Left lung (tissue), 14 donors: ENCODE measurements at places on chromosomes 12 and 14.

DNA sequence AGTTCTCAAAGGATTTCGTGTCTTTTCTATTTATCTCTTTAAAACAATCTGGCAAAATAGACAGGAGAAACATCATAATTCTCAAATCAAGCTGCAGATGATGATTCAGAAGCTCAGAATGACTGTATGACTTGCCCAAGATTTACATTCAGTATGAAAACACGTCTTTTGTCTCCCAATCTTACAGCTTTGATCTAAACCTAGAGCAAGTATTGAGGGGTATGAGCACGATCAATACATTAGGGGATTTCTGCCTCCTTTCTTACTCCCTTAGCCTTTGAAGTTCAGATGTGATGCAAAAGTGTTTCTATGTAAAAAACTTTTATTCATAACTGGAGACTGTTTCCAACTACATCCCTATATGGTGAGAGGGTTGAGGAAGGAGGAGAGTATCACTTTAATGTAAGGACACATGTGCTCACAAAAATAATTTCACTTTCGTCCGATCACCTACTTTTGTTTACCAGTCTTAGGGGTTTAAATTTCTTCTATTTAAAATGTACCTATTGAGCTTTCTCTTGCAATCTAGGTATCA lies 454.8 kb downstream of the TMTC2 start:
- no peaks in the 10 kb centered on the region for H3K27me3 ChIP-seq
- H3K27ac ChIP-seq, result no peak overlapping the region
- H3K36me3 ChIP-seq, result no peaks in the 10 kb centered on the region
- H3K4me3 ChIP-seq, result no peak overlapping the region
- DNase-seq, result no peak
- no peaks in the 10 kb centered on the region for H3K4me1 ChIP-seq

DNA sequence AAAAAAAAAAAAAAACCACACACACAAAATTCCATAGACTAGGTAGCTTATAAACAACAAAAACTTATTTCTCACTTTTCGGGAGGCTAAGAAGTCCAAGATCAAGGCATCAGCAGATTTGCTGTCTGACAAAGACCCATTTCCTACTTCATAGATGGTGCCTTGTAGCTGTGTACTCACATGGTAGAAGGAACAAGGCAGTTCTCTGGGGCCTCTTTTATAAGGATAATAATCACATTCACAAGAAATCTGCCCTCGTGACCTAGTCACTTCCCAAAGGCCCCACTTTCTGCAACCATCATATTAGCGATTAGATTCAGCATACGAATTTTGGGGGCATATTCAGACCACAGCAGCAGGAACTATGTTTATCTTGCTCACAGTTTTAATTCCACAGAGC lies 54.9 kb downstream of the STXBP6 start:
- no peaks in the 10 kb centered on the region for H3K36me3 ChIP-seq
- no peak overlapping the region for H3K27ac ChIP-seq
- no peak for DNase-seq
- no peaks in the 10 kb centered on the region for H3K27me3 ChIP-seq
- no peaks in the 10 kb centered on the region for H3K4me1 ChIP-seq

DNA sequence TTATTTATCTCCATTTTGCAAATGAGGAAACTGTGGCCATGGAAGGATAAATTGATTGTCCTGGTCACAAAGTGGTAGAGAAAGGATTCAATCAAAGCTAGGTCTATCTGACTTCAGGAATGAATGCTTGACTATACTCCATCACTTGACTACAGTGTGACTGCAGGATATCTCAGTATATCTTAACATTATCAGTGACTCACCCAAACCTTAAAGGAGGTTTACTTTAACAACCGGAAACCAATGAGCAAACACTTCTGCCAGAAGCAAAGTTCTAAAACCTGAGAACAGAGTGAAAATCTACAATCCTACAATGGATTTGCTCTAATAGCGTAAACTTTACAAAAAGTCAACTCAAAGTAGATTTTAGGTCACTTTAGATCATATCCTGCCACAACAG lies 277.0 kb downstream of the CEP128 start:
- H3K4me3 ChIP-seq, result no peak overlapping the region
- H3K27me3 ChIP-seq, result no peaks in the 10 kb centered on the region
- no peaks in the 10 kb centered on the region for H3K4me1 ChIP-seq
- no peak for DNase-seq
- no peaks in the 10 kb centered on the region for H3K36me3 ChIP-seq
- H3K27ac ChIP-seq, result no peak overlapping the region

- peak overlapping the region; percentile 47 for H3K27ac ChIP-seq
- H3K4me3 ChIP-seq, result no peak overlapping the region
- no peak for DNase-seq
- H3K27me3 ChIP-seq, result no peaks in the 10 kb centered on the region
- no peaks in the 10 kb centered on the region for H3K36me3 ChIP-seq
- H3K4me1 ChIP-seq, result peaks cover 6% of the 10 kb centered on the region
These were observed 93.1 kb downstream of the RMST start for GRCh38 chr12:97555547-97556187.

GRCh38 chr12:87782838-87783237 lies 246.4 kb downstream of the C12orf50 start:
- no peak overlapping the region for H3K27ac ChIP-seq
- no peak for DNase-seq
- no peak overlapping the region for H3K4me3 ChIP-seq
- no peaks in the 10 kb centered on the region for H3K4me1 ChIP-seq

DNA sequence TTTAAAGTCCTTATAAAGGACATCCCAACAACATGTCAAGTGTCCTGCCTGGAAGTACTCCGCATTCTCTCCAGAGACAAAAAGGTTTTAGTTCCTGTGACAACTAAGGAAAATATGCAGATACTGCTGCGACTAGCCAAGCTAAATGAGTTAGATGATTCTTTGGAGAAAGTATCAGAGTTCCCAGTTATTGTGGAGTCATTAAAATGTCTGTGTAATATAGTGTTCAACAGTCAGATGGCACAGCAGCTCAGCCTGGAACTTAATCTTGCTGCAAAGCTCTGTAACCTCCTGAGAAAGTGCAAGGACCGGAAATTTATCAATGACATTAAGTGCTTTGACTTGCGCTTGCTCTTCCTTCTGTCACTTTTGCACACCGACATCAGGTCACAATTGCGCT lies 40.2 kb downstream of the RIC8B start:
- no peaks in the 10 kb centered on the region for H3K4me1 ChIP-seq
- H3K27ac ChIP-seq, result no peak overlapping the region
- no peak overlapping the region for H3K4me3 ChIP-seq

GRCh38 chr12:70598467-70599193 lies 38.6 kb downstream of the PTPRB start:
- no peak overlapping the region for H3K4me3 ChIP-seq
- H3K36me3 ChIP-seq, result no peaks in the 10 kb centered on the region
- no peaks in the 10 kb centered on the region for H3K4me1 ChIP-seq

DNA sequence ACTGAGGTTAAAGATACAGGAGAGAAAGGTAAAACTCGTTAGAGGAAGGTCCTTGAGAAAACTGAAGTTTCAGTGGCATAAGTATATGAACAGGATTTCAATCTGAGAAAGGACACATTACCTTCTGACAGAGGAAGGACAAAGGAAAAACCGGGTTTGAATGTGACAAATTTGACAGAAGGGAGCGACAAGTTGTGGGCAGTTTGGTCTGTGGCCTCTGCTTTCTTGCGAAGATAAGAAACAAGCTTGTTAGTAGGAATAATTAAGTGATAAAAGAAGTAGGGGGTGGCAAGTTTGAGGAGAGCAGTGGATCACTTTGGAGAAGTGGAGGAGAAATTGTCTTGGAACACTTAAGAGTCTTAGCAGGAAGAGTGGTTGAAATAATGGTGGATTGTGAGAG lies 5.1 kb downstream of the MON2 start:
- H3K27ac ChIP-seq, result no peak overlapping the region
- H3K4me3 ChIP-seq, result no peak overlapping the region
- no peaks in the 10 kb centered on the region for H3K27me3 ChIP-seq
- peaks cover 42% of the 10 kb centered on the region for H3K4me1 ChIP-seq

GRCh38 chr12:133256321-133256720 lies 20.6 kb upstream of the ANHX start:
- H3K36me3 ChIP-seq, result no peaks in the 10 kb centered on the region
- H3K4me3 ChIP-seq, result no peak overlapping the region
- no peak overlapping the region for H3K27ac ChIP-seq
- DNase-seq, result no peak
- no peaks in the 10 kb centered on the region for H3K27me3 ChIP-seq
